ENCODE measurements at places on chromosomes 11 and 22.

GRCh38 chr11:133787379-133788141, 57.8 kb downstream of the SPATA19 start:
- no peak for DNase-seq

DNA sequence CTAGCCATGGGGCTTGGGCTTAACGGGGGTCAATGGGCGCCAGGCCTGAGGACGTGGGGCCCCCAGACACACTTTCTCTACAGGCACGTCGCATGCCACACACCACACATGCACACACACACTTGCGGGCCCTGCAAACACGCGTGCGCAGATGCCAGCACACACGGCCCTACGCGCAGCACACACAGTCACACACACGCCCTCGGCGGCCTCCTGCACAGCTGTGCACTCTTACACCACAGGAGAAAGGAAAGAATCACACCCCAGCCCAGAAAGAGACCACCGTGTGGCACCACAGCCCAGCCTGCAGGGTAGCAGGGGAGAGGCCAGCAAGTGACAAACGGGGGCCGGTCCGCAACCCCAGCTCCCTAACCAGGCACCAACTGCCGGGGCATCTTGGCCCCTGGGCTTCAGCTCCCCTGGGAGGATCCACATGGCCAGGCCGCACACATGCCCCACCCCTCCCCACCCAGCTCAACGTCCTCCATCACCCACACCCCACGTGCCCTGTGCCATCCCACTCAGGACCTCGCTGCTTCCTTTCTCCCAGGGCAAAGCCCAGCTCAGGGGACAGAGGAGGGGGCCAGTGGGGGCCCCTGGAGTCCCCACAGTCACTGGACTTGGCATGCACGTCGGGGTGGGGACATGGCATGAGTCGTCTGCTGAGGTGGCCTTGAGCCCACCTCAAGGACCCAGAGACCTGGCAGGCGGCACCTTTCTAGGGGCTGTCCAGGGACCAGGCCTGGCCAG, 26.3 kb upstream of the TH start:
- no peak for DNase-seq

DNA sequence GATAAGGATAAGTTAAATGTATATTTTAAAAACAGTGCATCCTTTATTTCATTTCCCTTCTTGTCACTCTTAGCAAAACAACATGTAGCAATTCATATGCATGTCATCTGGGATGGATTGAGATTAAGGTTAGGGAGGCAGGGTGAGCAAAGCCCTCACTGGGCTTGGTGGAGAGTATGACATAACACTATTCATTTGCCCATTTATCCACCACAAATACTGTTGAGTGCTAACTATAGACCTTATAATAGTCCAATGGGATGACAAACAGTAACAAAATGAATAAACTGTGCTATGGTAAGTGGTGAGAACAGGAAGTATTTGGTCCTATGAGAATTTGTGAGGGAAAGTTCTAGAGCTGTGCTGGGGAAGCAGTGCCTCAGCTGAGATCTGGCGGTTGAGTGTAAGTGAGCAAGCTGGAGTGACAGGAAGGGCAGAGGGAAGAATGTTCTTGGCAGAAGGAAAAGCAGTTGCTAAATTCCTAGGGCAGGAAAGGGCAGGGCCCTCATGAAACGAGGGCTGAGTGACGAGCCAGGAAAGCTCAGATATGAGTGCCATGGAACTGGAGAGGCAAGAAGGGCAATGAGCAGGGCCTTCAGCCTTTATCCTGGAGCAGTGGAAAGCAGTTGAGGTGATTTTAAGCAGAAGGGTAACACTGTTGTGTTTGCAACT, 6.7 kb downstream of the HSD17B12 start:
- no peak for DNase-seq

DNA sequence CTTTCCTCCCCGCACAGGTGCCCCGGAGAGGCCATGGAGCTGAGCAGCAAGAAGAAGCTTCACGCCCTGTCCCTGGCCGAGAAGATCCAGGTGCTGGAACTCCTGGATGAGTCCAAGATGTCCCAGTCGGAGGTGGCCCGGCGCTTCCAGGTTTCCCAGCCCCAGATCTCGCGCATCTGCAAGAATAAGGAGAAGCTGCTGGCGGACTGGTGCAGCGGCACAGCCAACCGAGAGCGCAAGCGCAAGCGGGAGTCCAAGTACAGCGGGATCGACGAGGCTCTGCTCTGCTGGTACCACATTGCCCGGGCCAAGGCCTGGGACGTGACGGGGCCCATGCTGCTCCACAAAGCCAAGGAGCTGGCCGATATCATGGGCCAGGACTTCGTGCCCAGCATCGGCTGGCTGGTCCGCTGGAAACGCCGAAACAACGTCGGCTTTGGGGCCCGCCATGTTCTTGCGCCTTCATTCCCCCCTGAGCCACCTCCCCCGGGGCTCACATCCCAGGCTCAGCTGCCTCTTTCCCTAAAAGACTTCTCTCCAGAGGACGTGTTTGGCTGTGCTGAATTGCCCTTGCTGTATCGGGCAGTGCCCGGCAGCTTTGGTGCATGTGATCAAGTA, 1.3 kb downstream of the TIGD3 start:
- DNase-seq, result no peak

DNA sequence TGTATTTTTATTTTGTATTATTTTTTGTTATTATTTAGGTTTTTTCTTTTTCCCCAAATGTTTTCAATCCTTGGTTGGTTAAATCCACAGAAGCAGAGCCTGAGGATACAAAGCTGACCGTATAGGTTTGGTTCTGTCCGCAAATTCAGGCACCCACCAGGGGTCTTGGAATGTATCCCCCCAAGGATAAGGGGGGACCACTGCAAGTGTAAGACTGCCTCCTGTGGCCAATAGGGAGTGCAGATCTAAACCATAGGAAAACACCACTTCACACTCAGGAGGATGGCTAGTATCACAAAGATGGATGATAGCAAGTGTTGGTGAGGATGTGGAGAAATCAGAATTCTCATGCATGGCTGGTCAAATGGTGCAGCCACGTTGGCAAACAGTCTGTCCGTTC, 20.0 kb downstream of the CPT1A start:
- no peak for DNase-seq

- no peak for DNase-seq
These were observed 13.3 kb downstream of the RTN3 start for GRCh38 chr11:63694596-63694995.

GRCh38 chr11:102971766-102972165, 16.2 kb upstream of the MMP13 start:
- no peak for DNase-seq

- no peak for DNase-seq
These were observed 620 bp upstream of the ANO5 start for GRCh38 chr11:22192289-22192641.

- no peak for DNase-seq
These were observed 67.5 kb downstream of the MYEOV start for GRCh38 chr11:69361466-69361865.

GRCh38 chr11:94767701-94768601, at the start of gene AMOTL1:
Gene AMOTL1 (plus strand): TSS chr11:94768356. CDS start chr11:94768512, 156 bp downstream.
- peak; percentile 87 for DNase-seq

DNA sequence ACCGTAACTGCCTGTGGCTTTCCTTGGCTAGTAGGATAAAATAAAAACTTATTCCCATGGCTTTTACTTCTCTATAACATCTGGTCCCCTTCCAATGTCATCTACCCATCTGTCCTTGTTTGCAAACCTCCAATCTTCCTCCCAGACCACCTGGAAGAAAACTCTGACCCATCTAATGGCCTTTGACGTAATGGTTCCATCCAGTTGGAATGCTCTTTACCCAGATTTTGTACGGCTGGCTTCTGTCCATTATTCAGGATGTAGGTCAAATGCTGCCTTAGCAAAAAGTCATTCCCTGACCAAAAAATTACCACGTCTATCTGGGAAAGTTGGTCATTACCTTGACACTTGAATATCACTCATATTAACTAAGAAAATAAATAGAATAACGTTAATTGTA, 577.9 kb upstream of the ANO5 start:
- DNase-seq, result no peak

Measured in NB4 (cell line).